ENCODE measurements at places on chromosomes 6 and 20.
A peak's percentile ranks its signal among the peaks of the same experiment; 100 is the strongest.

DNA sequence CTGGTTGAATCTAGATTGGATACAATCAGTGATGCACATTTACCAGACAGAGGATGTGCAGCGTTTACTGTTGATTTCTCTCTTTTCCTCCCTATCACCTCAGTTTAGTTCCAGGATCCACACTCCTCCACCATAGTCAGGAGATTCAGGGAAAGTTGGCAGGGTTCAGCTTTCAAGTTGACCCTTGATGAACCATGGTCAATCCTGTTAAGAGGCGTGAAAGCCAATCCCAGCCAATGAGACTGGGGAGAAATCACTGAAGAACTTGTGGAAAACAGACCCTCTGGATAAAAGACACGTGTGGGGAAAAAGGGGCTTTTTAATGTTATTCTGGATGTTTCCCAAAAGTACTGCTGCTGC is 19.2 kb upstream of the SCP2D1 start:
- DNase-seq, result no peak

- DNase-seq, result peak; percentile 20
Measured at GRCh38 chr6:6724539-6725467, 136.3 kb downstream of the LY86 start.

DNA sequence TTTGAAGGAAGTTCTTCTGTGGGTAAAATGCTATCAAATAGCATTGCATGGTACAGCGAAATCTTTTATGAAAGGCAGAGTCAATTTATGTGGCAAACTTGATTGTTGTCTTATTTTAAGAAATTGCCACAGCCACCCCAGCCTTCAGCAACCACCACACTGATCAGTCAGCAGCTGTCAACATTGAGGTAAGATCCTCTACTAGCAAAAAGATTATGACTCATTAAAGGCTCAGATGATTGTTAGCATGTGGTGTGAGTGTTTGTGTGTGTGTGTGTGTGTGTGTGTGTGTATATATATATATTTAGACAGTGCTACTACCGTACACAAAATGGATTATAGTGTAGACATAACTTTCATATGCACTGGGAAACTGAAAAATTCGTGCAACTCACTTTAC is 27.8 kb downstream of the LRRN4 start:
- no peak for DNase-seq

DNA sequence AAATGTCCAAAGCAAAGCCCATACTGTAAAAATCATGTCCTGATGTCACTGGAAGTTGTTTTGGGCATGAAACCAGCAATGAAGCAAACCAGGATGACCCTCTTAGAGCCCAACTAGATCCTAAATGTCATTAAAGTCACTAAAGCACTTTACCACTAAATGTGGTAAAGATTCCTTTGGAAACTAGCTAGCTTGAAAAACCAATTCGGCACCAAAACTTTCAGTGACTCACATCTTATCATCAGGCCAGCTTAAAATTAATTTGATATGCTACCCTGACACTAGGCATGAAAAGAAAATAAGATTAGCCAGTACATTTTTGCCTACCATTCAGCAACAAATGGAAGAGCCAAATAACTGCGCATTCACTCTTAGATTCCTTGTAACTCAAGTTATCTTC is 145.8 kb downstream of the PACRG start:
- no peak for DNase-seq

- DNase-seq, result no peak
Measured at GRCh38 chr6:3310703-3311102, 52.0 kb downstream of the PSMG4 start.

- DNase-seq, result peak; percentile 35
Measured at GRCh38 chr6:36120979-36121786, 9.1 kb upstream of the MAPK13 start.

- DNase-seq, result no peak
Measured at GRCh38 chr20:53399592-53400335, 193.9 kb downstream of the ZNF217 start.

- DNase-seq, result no peak
Measured at GRCh38 chr6:32097364-32097763, 11.8 kb downstream of the TNXB start.

GRCh38 chr6:45420083-45420908 is 42.6 kb upstream of the SUPT3H start:
- DNase-seq, result peak; percentile 30

- DNase-seq, result no peak
Measured at GRCh38 chr6:56144538-56145324, 102.6 kb downstream of the COL21A1 start.

DNA sequence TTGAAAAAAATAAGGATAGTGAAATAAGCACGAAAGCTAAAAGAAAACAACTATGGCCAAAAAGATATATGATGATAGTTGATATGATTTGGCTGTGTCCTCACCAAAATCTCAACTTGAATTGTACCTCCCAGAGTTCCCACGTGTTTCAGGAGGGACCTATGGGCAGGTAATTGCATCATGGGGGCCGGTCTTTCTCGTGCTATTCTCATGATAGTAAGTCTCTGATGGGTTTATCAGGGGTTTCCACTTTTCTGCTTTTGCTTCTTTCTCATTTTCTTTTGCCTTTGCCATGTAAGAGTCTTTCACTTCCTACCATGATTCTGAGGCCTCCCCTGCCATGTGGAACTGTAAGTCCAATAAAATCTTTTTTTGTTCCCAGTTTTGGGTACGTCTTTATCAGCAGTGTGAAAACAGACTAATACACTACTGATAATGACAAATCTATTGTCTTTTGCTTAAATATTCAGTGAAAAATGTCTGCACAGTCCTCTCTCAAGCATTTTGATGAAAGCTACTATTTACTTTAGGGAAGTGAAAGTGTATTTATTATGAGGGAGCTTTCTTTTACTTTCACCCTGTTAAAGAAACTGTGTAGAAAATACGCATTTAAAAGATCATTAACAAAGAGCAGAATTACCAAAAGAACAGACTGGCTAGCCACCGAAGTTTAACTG is 389.1 kb downstream of the HTR1B start:
- DNase-seq, result no peak

DNA sequence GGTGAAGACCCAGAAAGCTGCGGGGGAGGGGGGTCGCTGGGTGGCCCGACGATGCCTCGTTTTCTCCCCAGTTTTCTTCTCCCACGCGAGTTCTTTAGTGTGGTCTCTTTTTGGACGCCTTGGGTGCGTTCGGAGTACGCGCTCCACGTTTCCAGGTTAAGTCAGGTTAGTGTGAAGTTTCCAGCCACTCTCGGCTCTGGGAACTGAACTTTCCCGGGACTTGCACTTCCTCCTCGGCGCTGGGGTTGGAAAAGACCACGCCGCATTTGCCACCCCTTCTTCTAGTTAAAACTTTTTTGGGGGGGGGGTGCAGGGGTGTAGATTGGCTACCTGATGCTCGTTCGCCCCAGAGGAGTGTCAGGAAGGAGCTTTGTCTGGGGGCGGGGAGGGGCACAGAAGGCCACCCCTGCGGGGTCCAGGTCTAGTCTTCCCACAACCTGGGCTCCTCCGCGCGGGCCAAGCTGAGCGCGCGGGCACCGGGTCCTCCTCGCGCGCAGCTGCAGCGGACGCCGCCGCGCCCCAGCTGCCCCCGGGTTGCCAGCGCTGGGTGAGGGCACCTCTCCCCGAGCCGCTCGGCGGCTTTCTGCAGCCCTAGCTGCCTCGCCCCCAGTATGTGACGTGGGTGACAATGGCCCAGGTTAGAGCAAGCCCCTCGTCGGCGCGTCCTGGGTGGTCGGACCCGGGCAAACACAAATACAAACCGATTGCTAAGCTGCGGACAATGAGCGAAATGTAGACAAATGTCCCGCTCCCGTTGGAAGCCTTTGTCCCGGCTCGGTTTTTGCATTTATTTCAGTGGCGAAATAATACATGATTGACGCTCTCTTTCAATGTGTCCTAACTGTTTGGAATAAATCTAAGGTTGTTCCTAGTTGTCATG is 1.7 kb upstream of the NKX2-2 start:
- no peak for DNase-seq

- DNase-seq, result no peak
Measured at GRCh38 chr20:63169681-63170080, 46.2 kb downstream of the YTHDF1 start.

- no peak for DNase-seq
Measured at GRCh38 chr6:108368431-108369030, 73.7 kb downstream of the AFG1L start.

GRCh38 chr20:54865273-54865672 is 389.9 kb downstream of the DOK5 start:
- no peak for DNase-seq

GRCh38 chr6:143064271-143064670 is 3.6 kb downstream of the AIG1 start:
- DNase-seq, result no peak

- no peak for DNase-seq
Measured at GRCh38 chr6:86937219-86938079, at the start of gene HTR1E. Gene HTR1E, plus strand, starts transcription at chr6:86937528. Its CDS starts 77,807 bp downstream, at chr6:87015335.

DNA sequence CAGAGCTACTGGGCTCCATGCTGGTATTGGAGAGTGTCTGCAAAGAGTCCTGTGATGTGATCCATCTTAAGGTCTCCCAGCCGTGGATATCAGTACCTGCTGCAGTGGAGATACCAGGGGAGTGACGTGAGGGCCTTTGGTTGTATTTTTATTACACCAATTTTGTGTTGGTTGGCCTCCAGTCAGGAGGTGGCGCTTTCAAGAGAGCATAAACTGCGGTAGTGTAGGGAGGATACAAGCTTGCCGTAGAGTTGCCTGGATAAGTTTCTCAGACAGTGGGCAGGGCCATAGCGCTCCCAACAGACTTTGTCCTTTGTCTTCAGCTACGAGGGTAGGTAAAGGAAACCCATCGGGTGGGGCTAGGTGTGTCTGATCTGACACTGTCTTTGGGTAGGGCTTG is 113.0 kb upstream of the CEP162 start:
- no peak for DNase-seq

DNA sequence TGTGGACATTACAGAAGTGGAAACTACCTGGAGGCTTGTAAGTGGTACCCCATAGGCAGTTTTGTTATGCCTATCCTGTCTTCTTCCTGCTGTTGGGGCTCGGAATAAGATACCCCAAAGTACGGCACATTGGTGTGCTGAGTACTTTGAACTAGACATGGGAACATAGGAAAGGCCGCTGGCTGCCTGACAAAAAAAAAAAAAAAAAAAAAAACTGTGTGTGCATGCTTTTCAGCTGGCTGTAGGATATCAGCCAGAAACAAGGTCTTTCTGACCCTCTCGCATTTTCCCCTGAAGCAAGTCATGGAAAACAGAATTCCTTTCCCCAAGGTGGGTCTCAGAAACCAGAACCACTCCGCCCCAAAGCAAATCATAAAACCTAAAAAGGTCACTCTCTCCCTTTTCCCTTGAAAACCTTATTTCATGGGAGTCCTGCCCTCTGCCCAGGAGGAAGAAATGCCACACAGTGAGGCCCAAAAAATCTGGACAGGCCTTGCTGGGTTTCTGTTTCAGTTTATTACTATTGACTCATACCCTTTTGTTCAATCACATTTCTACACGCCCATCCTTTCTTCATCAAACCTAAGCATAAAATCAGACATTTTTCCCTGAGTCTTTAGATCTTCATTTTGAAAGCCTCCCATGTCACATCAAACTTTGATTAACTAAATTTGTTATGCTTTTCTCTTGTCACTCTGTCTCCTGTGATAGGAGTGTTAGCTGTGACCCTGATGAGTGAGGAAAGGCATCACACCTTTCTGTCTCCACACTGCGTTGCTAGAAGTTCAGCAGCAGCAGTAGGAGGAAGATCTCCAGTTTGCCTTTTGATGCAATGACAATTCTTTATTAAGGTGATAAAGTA is 17.2 kb downstream of the SLC2A12 start:
- no peak for DNase-seq

GRCh38 chr6:142478117-142478516 is 176.3 kb downstream of the ADGRG6 start:
- DNase-seq, result peak; percentile 14

DNA sequence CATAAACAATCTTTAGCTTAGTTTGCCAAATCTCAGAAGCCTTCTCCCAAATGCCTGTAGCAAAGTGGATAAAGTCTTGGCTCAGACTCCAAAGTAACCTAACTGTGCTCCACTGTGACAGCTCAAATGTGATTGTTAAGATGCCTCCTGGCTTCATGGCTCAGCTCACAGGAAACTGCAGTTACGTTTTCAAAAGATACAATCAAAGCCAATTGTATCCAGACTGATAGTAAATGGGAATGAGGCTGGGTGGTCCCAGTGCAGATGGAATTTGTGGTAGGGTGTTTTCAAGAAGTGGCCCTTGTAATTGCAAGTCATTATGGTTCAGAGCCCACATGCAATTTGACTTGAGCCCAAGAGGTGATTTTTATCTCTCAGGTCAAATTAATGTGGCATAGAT is 151.2 kb upstream of the TAB2 start:
- DNase-seq, result no peak

DNA sequence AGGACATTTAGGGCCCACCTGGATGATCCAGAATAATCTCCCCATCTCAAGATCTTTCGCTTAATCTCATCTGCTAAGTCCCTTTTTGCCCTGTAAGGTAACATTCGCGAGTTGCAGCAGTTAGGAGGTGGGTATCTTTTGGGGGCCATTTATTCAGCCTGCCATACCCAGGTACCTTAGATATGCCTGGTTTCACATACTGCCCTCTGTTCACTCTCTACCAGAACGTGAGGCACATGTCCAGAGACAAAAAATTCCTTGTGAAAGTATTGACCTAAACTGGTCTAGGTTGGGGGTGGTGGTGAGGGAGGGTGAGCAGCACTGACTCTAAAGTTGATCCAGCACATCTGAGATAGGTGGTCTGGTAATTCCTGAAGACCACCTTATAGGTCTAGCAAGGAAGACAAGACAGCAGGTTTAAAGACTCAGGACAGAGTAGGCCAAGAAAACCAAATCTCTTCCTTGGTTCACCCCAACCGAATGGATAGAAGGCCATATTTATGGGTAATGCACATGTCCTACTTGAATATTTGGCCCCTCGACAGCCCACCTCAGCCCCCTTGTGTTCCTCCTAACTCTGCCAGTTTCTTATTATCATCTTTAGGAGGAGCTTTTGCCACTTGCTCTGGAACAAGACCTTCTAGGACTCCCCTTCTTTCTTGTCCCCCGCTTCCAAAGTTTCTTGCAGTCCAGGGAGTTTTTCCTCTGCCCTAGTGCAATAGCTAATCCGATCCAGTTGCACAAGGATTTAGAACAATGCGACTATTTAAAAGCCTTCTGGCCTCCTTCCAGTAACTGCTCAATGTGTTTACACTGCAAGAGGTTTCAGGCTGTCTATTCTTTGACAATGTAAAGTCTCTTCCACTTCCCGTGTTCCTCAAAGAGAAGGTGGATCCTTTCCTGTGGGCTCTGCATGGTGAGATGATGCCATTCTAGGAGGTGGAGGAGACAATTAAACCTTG is 213.0 kb upstream of the LAMP5 start:
- no peak for DNase-seq

- DNase-seq, result no peak
Measured at GRCh38 chr20:50959543-50960126, 1.0 kb downstream of the MOCS3 start.

Data from stimulated activated CD4-positive, alpha-beta T cell treated with anti-CD3 and anti-CD28 coated beads, TNF-alpha, amount 100 ng/mL, for 4 hours (primary cell).